Right cardiac atrium (tissue), 5 donors: ENCODE measurements at places on chromosomes 5 and 9. TPM values are rescaled to one million over a fixed set of nuclear protein-coding genes. Genes with fewer than 3 reads are reported as not detected.

GRCh38 chr5:143985832-143986515 is 174.0 kb downstream of the HMHB1 start:
- DNase-seq: no peak

Gene NDST1
- total RNA-seq: 67.8 TPM

DNA sequence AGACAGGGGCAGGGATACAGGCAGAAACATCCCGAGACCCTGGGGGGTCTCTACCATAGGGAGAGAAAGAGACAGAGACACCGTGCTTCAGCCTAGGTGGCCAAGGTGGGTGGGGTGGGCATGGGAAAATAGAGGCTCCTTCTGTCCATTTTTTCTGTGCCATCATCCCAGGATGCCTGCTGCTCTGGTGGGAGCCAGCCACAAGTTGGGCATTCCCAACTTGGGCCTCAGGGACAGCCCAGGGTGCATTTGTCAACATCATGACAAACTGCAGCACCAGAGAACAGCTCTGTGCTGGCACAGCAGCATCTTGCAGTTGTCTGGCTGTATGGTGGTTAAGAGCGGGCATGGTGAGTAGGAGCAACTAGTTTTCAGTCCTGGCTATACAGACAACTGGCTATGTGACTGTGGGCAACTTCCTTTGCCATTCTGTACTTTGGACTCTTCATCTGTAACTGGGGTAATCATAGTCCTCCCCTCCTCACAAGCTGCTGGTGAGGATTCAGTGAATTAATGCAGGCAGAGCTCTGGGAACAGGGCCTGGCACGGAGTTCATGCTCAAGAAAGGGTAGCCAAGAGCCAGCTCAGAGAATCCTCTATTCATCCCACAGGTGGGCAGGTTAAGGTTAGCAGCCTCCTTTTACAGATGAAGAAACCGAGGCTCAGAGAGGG is 100.4 kb downstream of the RGS3 start:
- no peak for DNase-seq

DNA sequence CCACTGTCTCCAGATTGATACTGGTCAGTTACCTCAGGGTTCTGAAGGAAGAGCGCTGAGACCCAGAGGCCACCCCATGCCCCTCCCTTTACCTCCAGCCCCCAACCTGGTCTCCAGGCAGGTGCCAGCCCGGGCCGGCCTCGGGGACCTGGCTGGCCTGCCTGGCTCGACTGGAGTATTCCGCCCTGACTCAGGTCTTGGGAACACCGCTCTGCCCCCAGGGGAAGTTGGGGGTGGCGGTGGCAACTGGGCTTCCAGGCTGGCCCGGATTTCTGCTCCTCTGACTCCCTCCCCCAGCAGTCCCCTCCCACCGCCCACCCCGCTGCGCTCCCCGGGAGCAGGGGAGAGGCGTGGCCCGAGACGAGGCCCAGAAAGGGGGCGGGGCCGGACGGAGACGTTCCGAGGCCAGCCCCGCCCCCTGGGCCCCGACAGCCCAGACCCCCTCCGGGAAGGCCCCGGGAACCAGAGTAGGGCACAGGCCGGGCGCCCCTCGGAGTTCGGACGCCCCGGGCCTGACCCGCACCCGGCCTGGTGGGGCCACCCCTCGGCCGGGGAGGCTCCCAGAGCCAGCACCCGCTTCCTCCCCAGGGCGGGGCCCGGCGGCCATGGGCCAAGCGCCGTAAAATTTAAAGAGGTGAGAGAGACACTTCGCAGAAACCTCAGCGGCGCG is 82.5 kb upstream of the ZBTB43 start:
- DNase-seq: peak; percentile 95

GRCh38 chr9:112535811-112536210 is 49.2 kb downstream of the KIAA1958 start:
- no peak for DNase-seq

DNA sequence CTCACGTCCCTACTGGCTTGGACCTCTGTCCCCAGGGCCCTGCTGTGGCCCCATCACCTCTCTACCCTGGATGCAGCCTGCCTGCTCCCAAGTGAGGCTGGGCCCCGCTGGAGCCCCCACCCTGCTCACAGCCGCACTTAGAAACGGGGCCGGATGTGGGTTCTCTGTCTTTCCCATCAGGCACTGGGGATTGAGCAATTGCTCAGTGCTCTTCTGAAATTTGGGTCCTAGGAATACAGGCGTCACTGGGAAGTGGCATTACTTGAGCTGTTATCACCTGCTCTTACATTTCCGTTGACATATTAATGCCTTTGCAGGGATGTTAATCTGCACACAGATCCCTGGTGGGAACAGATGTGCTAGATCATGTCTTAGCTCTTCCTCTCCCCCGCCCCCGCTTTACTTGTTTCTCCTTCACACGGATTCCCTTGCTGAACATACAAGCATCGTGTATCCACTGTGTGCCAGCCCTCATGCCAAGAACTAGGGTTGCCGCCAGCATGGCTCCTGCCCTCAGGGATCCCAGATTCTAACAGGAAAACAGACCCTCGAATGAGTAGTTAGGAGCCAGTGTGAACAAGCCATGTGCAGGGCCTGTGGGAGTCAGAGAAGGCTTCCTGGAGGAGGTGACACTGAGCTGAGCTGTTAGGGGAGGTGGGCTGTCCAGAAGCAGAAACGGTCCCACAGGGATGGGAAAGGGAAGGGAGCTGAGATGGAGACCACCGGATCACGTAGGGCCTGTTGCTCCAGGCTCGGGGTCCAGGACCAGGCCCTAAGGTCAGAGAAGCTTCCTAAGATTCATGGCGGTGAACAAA is 65.1 kb downstream of the NEK6 start:
- DNase-seq: no peak

Gene SV2C
- total RNA-seq: 0.09 TPM

DNA sequence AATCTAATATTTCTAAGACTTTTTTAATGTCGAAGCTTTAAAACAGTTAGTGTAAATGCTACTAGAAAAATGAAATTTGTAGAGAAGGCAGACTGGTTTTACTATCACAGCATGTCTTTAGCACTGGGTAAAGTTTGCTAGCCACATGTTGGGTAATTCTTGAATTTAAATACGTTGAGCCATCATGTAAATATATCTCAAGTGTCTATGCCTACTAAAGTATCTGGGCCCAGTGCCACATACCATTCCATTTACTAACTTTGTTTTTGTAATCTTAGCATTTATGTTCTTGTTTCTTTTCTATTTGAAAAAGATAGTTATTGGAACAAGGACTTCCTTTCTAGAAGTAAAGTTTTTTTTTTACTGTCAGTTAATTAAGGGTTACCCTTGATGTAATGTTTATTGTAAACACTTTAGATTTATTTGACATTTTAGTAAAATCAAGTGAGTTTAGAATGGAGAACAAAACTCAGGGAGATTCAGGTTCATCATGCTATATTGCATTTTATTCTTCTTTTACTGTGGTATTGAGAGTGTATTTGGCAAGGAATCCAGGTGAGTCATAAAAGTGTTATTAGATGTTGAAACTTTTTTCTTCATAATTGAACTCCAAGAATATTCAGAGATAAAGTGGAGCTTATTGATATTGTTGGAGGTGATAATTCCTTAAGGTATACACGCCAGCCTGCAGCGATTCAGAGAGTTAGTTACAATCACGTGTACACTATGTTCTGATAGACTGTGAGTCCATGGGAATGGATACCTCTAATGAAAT is 182.4 kb downstream of the CCDC171 start:
- DNase-seq: no peak

DNA sequence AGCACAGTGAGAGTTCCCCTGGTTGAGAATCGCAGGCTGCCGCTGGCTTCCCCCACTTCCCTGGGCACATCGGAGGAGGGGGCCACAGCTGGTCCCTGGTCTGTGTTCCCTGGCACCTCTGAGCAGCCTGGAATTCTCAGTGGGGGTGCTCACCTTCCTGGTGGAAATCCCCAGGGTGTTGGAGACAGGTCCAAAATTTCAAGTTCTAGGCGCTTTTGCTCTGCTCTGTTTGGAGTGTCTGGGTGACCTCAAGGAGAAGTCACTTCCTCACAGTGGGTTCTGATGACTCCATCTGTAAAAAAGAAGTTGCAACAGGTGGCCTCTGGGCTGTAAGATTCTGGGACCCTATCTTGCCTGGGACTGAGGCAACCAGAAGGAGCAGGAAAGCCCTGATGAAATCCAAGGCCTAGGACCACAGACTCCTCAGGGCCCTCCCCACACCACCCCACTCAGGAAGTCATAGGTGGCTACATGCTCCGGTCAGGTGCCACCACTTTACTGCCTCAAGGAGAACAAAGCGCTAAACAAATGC is at the start of gene TRAF1:
TRAF1 (minus strand) TSS at position 400 of the 532 bp plus-strand sequence. CDS start 721 bp downstream, outside the sequence.
- no peak for DNase-seq

- no peak for DNase-seq
Observed at GRCh38 chr9:20980832-20981455, 50.5 kb downstream of the HACD4 start.

DNA sequence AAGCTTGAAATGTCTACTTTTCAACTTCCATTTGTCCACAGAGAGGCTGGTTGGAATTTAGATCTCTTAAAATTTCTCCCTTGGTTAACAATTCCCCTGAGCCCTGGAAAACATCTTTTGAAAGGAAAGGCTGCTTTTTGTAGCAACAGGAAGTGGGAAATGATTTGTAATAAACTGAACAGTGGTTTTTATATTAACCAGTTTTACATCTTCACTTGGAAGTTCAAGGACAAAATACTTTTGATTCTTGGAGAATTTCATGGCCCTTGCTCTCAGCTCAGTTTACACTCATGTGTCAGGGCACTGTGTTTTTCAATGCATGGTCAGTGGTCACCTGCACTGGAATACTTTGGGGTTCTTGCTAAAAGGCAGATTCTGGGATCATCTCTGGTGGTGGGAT is 9.9 kb downstream of the MLANA start:
- DNase-seq: no peak

GRCh38 chr5:35810601-35811000 is 46.1 kb upstream of the IL7R start:
- DNase-seq: no peak

DNA sequence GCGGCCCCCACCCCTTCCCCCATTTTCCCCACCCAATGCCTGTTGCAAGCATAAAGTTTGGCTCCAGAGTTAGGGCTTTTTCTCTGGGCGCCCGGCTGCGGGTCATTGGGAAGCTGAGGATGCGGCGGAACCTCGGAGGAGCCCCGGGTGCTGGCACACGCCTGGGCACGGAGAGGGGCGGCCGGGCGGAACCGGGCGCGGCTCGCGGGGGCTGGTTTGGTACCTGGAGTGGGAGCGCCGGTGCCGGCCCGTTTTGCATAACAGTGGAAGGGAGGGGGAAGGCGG is 1.2 kb downstream of the PPARGC1B start:
- no peak for DNase-seq

Gene GLDC
- 0.26 TPM for total RNA-seq

GRCh38 chr9:127214421-127215267 is 49.9 kb upstream of the GARNL3 start:
- DNase-seq: peak; percentile 73

DNA sequence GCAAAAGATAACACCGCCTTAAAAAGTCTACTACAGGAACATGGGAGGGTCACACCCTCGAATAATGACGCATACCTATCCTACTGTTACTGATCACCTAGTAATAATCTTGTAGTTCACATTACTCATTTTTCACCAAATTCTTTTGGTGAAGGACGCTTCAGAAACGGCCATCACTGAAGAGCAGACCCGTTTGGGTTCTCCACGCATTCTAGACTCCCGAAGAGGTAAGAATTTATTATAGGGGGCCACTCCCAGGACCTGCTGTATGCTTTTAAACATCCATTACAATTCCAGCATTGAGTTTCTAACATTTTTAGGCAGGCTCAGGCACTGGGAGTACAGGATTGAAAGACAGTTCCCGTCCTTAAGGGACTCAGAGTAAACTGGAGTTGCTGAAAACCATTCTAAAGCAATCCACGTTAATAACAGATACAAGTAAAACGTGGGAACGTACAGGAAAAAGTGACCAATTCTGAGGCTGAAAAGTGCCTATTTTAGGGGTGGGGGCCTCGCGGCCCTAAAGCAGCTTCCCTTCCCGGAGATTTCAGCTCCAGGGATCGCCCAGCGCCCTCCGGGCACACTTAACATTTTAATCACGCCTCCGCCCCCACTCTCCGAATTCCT is at the start of gene FER:
FER (plus strand) TSS at position 124 of the 627 bp plus-strand sequence. CDS start 50,286 bp downstream, outside the sequence.
- no peak for DNase-seq

Gene PCDHA9
- total RNA-seq: 0.03 TPM

DNA sequence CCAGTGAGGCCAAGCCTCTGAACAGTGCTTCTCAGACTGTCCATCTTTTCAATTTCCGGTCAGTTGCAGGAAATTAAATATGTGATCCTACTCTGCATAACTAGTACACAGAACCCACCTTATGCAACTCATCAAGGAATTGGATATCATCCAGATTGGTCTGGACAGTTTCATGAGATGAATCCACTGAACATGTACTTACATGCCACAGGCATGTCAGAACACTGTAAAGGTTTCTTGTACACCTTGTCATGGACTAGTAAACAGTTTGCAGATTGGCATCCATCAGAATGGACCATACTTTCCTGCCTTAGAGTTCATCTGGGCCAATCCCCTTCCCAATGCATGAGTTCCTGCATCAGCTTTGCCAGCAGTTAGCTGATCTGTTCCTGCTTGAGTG is 30.4 kb downstream of the GARNL3 start:
- DNase-seq: no peak

Gene NTNG2
- 15.8 TPM for total RNA-seq

- no peak for DNase-seq
Observed at GRCh38 chr9:95910023-95910707, 34.7 kb downstream of the ERCC6L2 start.

Gene TICAM2
- 3.4 TPM for total RNA-seq

DNA sequence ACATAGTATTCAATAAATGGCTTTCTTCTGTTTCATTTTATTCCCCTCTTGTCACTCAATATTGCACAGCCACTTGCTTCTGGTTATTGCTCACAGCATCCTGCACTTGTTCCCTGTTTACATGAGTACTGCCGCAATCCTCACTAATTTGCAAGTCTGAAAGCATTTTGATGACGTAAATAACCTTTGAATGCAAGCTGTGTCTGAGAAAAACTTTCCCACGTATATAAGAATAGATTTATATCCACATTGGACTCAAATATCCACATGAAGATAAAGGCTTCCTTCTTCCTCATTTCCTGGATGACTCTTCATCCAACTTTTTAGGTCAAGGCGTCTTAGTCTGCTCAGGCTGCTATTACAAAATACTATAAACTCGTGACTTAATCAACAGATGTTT is 88.2 kb upstream of the DAP start:
- DNase-seq: no peak

Gene RICTOR
- total RNA-seq: 32.6 TPM

Gene F2RL1
- total RNA-seq: 1.3 TPM

Gene NELFB
- 38.6 TPM for total RNA-seq

Gene CDHR2
- total RNA-seq: 0.47 TPM

Gene ZDHHC12
- 11.5 TPM for total RNA-seq

DNA sequence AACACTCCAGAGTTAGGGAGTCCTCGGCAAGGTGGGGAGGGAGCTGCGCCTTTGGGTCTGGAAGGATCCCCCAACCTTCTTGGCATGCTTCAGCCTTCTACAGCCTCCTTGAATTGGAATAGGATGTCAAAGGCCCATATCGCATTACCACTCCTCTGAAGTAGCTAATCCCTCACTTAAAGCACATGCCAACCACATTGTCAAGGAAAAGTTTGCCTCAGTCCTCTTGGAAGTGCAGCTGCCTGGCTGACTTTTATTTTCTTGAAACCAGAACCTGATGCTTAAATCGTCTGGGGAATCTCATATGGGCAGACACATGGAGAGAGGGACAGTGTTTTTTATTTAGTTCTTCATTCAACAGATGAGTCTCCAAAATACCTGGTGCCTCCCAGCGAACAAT is 14.5 kb downstream of the CXCL14 start:
- DNase-seq: no peak

Gene GAS1
- 17.8 TPM for total RNA-seq

Gene PIP5KL1
- not detected for total RNA-seq
